ENCODE measurements at places on chromosomes 5 and 9.

GRCh38 chr5:146199176-146199815 lies 4.1 kb upstream of the RBM27 start:
- no peak for DNase-seq

- DNase-seq: no peak
These were observed 2.4 kb downstream of the TTC39B start for GRCh38 chr9:15304632-15305031.

GRCh38 chr9:125889112-125889475 lies 141.9 kb downstream of the PBX3 start:
- DNase-seq: no peak

DNA sequence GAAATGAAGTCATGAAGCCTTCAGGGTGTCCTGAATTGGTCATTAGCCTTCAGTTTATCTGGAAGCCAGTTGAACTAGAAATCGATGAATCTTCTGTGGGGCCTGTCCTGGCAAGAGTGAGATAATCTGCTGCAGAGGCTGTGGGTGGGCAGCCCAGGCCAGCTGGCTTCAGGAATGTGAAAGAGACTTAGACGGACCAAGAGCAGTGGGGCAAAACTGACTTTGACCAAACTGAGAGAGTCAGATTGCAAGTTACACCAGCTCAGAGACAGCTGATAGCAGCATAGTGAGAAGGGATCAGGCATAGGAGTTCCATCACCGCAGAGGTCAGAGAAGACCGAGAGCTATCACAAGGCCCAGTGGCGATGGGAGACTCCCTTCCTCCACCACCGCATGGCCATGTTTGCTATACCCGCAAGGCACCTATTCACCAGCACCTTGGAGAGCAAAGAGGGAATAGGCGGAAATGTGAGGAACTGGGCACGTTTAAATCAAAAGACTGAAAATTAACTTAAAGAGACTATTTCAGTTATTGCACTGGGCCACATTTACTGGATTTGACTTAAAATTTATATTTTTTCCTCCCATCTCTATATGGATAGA lies 50.0 kb upstream of the GLIS3 start:
- DNase-seq: no peak

DNA sequence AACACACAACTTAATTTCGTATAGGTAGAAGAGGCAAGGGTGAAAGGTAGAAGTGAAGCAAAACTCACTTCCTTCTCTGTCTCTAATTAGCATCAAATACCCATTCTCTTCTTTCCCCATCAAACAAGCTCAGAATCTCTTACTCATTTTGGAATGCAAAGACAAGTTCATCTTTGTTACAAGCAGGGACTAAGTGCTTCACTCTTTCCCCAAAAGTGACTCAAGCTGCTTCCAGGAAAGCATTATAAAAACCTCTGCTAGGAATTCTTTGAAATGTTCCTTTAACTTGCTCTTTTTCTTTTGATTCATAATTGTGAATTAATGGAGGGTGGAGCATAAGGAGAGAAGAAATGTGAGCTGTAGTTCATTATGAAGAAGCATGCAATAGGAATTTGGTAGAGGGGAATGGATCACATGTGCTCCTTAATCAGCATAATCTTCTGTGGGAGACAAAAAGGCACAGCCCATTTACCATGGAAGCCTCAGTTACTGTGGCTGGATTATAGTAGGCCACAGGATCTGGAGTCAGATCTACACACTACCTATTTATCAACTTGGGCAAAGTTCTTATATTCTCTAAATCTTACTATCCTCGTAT lies 109.5 kb upstream of the DPYSL3 start:
- no peak for DNase-seq

DNA sequence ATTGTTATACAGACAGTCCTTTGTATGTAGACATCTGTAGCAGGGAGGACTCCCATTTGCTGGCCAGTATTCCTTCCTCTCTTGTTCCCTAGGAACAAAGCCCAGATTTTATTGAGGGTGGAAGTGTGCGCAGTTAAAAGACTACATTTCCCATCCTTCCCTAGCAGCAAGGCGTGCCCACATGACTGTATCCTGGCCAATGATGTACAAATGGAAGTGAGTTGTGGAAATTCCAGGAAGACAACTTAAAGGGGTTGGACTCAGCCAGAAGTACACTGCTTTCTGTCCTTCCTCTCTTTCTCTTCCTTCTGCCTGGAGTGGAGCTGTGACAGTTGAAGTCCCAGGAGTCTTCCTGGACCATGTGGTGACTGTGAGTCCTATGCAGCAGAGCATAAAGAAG lies 89.0 kb downstream of the HRH2 start:
- no peak for DNase-seq
